Sciatic nerve (tissue), 2 donors: ENCODE measurements at places on chromosomes 11 and 22. TPM values are rescaled to one million over a fixed set of nuclear protein-coding genes. Genes with fewer than 3 reads are reported as not detected.

The MMP1 gene
- 0.22 TPM for total RNA-seq

The ROBO3 gene
- 36.6 TPM for total RNA-seq

The ESAM gene
- total RNA-seq = 61.0 TPM

The RIMBP3C gene
- total RNA-seq = 0.36 TPM

The APOBEC3C gene
- 25.1 TPM for total RNA-seq

The SLC15A3 gene
- 49.4 TPM for total RNA-seq

The PTDSS2 gene
- total RNA-seq = 33.1 TPM

The HORMAD2 gene
- total RNA-seq = not detected
